ENCODE measurements at places on chromosomes 2 and 18. TPM values are rescaled to one million over a fixed set of nuclear protein-coding genes. Genes with fewer than 3 reads are reported as not detected.
A peak's percentile ranks its signal among the peaks of the same experiment; 100 is the strongest.

- ATAC-seq, result no peak
These were observed 72.3 kb downstream of the AFF3 start for GRCh38 chr2:100070078-100070477.

MLPH gene
- total RNA-seq, result not detected

DNA sequence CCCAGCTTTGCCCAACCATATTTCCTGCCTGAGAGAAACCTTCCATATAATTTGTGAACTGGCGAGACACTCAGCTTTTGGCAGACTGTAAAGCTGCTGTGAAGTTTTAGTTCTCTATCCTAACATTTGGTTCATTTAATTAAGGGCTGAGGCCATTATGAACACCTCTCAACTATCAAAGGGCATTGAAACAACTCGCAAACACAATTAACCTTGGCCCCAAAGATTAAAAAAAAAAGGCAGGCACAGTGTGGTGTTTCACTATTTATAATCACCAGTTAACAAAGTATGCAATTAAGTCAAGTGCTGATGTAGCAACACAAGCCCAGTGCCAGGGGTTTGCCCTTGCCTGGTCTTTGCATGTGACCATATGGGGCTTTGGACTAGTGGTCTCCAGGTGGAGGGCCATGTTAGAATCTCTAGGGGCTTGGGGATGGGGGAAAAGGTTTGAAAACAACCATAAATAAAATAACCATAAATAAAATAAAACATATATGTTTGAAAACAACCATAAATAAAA lies 297.6 kb upstream of the SKOR2 start:
- no peak for ATAC-seq

HOXD13 gene
- not detected for total RNA-seq

- peak; percentile 95 for ATAC-seq
These were observed 228.6 kb downstream of the SATB2 start for GRCh38 chr2:199228887-199229819.

BMP10 gene
- total RNA-seq, result not detected

DNA sequence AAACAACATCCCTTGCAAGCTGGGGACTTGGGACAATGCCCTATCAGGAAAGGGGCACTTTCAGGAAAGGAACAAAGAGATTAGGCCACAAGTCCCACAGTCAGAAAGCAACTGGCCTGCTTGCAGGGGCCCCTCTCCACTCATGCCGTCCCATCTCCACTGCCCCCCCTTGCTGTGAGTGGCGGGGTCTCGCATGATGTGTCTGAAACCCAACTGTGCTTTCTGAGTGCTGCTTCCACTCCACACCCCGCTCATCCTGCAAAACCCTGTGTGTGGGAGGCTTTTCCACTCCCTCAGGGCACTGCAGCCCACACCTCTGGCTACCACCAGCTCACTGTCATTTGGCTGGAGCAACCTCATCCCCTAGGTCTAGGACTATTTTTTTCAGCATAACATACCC lies 7.9 kb downstream of the HS6ST1 start:
- ATAC-seq, result no peak

- ATAC-seq, result no peak
These were observed 41.7 kb downstream of the FRZB start for GRCh38 chr2:182824767-182825158.

- ATAC-seq, result no peak
These were observed 90.5 kb downstream of the TMEM17 start for GRCh38 chr2:62415518-62415917.

DNA sequence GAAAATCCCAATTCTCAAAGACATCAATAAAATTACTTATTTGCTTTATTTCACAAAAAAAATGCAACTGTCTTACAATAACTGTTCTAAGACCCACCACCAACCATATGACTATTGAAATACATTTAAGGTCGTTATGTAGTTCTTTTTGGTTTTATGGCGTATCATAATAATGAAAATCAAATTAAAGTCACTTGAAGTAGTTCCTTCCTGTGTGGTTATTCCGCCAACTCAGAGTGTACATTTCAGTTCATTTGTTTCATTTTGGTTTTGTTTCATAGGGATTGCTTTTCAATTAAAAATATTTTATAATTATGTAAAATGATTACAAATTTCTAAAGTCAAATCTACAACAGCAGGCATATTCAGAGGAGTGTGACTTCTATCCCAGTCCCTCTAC lies 45.9 kb upstream of the AAK1 start:
- ATAC-seq, result no peak

DNA sequence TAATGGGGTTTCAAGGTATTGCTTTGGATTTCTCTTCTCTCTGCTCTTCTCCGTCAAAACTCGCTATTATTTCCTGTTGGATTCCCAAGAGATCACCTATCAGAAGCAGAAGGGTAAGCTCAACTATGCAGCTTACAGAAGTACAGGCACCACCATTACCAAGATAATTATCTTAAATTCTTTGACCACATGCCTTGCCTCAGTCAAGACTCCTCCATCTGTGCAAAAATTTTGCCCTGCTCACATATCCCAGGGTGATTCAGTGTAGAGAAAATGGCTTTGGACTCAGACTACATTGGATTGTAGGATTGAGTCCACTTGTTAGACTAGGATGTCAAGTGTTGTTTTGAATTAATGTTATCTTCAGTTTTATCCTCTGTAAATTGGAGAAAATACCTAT lies 698.7 kb downstream of the TDRD15 start:
- no peak for ATAC-seq

GRCh38 chr2:168201584-168202116 lies 45.7 kb downstream of the STK39 start:
- no peak for ATAC-seq

GRCh38 chr2:119126650-119127049 lies 31.9 kb downstream of the C1QL2 start:
- peak; percentile 26 for ATAC-seq

CD8A gene
- total RNA-seq, result 2.7 TPM

- no peak for ATAC-seq
These were observed 118.7 kb downstream of the EPB41L3 start for GRCh38 chr18:5424903-5425664.

- ATAC-seq, result no peak
These were observed 135.1 kb upstream of the GPC1 start for GRCh38 chr2:240300261-240300821.

TMEFF2 gene
- not detected for total RNA-seq
